ENCODE measurements at places on chromosomes 6 and 20. TPM values are rescaled to one million over a fixed set of nuclear protein-coding genes. Genes with fewer than 3 reads are reported as not detected.

Gene LKAAEAR1
- total RNA-seq, result not detected

Gene PRSS16
- 16.5 TPM for total RNA-seq

Gene SUMO4
- total RNA-seq, result 1.7 TPM

Gene TLDC2
- total RNA-seq, result not detected

Gene RRBP1
- total RNA-seq, result 758 TPM

Gene SEL1L2
- total RNA-seq, result not detected

Gene OR2J3
- total RNA-seq, result not detected

Gene BTN2A1
- total RNA-seq, result 13.9 TPM

Gene C20orf202
- not detected for total RNA-seq

Gene TULP4
- 126 TPM for total RNA-seq

Gene LIN28B
- 7.9 TPM for total RNA-seq

Gene GNAS-AS1
- 5.1 TPM for total RNA-seq

Gene LGSN
- 10.8 TPM for total RNA-seq

Gene EYA4
- total RNA-seq, result not detected

Gene IL17A
- not detected for total RNA-seq

Gene KDM1B
- total RNA-seq, result 9.5 TPM

Gene TMEM200A
- 15.6 TPM for total RNA-seq

Gene VWA7
- total RNA-seq, result 1.5 TPM

Gene WFDC12
- total RNA-seq, result not detected

Gene PTPRK
- total RNA-seq, result 94.4 TPM

All from Caco-2 (cell line).